ENCODE measurements at places on chromosomes 6 and 20.

DNA sequence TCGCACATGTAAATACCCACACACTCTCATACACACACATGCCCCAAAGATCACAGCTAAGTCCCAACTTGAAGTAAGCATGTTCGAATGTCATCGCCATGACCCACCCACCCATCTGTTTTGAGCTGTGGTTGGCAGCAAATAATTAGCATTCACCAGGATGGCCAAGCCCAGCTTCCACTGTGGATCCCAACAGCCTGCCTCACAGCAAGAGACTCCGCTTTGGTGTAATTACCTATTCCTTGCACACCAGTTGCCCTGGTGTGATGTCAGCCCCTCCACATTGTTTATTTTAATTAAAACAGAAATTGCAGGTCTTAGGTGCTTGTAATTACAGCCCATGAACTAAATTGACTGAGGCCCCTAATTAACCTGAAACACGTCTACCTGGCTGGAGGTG lies 81.1 kb downstream of the MAFB start:
- DNase-seq: no peak

- no peak for DNase-seq
Observed at GRCh38 chr20:14727485-14728150, 390.2 kb upstream of the FLRT3 start.

DNA sequence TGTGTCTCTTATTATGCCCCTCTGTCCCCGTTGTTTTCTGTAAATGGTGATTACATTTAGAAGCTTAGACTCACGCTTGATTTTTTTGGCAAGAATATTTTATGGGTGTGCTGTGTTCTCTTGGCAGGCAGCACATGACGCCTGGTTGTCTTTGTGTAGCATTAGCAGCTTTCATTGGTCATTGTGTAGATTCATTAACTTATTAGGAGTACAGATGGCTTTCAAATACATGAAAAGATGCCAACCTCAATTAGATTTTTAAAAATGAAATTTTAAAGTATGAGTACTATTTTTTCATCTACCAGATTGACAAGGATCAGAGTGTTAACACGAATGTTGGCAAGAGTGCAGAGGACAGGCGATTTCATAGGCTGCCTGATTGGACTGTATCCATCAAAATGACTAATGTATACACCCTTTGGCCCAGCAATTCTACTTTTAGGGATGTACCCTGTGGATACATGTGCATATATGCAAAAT lies 15.2 kb downstream of the COX4I2 start:
- no peak for DNase-seq

GRCh38 chr6:89501753-89502152 lies 68.8 kb downstream of the ANKRD6 start:
- DNase-seq: no peak

- no peak for DNase-seq
Observed at GRCh38 chr6:163842467-163842866, 427.9 kb downstream of the QKI start.

DNA sequence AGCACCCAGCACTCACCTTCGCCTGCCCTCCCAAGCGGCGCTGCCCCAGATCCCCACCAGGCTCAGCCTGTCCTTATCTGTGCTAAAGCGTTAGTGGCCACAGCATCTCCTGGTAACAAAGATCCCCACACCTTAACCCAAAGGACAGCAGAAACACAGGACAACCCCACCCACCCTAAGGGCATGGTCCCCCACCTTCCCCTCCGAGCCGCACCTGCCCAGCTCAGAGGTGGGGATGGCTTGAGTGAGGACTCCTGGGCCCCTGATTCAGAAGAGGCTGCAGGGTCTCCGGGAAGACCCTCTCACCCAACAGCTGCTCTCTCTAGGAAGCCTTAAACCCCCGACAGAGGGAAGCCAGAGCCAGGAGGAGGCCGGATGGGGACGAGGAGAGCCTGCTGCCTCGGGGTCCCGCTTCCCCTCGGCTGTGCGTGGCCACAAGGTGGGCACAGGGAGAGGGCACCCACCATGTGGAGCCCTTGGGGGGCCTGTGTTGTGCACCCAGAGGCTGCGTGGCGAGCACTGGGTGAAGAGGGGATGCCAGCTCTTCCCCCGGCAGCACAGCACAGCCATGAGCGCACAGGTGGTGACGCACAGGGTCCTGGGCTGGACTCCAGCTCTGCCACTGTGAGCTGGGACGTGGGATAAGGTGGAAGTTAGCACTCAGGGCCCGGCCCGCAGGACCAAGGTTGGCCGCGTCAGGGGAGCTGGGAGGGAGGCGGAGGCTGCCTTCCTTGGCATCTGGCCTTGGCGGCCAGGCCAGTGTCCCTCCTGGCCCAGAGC lies 31.9 kb upstream of the MRGBP start:
- DNase-seq: no peak

DNA sequence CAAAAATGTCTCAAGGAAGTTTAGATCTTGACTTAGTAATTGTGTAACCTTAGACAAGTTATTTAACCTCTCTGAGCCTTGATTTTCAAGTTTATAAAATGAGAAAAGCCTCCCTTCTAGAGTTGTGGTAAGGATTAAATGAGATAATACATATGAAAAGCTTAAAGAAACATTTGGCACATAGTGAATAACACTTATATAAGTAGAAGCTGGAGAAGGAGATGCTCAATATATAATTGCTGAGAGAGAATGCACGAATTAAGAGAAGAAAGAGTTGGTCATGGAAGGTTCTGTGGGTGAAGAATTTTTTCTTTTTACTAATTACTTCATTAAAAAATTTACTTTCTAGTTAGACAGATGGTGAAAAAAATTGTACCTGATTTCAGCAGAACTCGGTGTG lies 5.3 kb downstream of the ACSS2 start:
- DNase-seq: no peak

GRCh38 chr20:62945771-62946339 lies 6.7 kb upstream of the SLC17A9 start:
- no peak for DNase-seq

GRCh38 chr6:144066741-144067484 lies 28.5 kb downstream of the SF3B5 start:
- no peak for DNase-seq

Measured in NCI-H526 (cell line).